Fibroblast of upper back skin (primary cell): ENCODE measurements at places on chromosomes 11 and 22.

DNA sequence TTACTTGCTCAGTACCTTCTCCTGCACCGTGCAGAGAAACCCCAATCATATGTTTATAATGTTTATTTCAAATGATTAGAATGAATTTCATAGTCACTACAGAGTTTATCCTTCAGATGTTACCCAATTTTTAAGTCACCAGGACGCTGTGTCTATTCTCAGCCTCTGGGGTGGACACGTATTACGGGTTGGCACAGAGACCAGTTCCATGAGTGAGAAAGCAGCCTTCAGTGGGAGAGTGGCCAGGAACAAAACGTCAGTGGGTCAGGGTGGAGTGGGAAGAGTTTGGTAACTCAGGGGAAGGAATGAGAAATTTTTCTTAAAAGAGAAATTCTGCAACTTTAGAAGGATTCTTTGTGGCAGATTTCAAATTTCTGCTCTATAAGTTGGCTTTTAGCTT lies 77.1 kb upstream of the MTMR2 start:
- no peak for DNase-seq

- peak; percentile 84 for DNase-seq
These were observed 2.8 kb downstream of the RIC8A start for GRCh38 chr11:210122-210802.

DNA sequence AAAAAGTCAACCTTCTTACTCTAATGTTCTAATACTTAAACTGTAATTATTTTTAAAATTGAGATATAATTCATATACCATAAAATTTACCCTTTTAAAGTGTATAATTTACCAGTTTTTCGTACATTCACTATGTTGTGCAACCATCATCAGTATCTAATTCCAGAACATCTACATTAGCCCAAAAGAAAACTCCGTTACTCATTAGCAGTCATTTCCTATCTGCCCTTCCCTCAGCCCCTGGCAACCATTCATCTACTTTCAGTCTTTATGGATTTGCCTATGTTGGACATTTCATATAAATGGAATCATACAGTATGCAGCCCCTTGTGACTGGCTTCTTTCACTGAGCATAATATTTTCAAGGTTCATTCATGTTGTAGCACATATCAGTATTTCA lies 22.2 kb downstream of the SGSM3 start:
- DNase-seq, result peak; percentile 9

DNA sequence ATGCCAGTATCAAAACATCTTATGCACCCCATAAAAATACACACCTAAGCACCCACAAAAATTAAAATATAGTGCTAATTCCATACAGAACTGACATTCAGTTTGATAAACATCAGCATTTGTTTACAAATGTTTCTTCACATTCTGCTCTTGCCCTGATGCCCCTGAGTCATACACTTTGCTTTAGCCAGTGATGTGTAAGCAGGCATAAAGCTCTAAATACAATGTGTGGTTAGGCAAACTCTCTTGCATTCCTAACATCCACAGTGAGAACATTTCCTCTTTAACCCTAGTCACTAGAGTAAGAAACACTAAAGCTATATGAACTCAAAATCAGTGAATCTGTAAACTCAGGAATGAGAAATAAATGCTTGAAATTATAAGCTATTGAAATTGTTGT lies 1060.7 kb downstream of the FAM181B start:
- DNase-seq, result peak; percentile 43

DNA sequence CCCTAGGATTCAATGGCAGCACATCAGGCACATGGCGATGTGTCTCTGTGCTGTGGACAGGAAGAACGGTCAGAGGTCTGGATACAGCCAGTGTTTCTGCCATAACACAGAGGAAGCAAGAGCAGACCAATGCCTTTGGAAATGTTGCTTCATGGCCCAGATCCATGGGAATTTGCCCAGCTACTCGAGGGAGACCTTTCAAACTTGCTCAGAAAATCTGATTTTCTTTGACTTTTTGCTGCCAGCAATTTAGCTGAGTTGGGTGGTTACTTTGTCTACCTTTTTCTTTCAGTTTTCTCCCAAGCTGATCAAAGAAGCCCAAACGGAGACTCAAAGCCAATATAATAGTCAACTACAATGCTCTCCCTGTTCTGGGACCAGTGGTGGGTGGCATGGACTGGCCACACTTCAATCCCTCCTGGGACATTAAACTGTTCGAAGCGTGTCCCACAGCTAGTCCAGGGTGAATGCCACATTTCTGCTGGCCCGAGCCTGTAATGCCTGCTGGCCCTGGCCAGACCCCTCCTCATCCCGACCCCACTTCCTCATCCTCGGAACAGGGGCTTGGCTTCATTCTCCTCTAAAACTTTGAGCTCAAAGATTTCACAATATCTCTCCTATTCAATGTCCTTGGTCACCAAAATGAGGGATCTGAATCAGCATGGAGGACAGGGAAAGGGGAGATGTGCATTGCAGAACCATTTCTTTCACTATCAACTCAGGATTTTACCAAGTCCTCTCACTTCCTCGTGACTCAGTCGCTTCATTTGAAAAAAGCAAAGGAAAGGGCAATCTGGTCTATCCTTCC lies 93.3 kb downstream of the ABTB2 start:
- no peak for DNase-seq

DNA sequence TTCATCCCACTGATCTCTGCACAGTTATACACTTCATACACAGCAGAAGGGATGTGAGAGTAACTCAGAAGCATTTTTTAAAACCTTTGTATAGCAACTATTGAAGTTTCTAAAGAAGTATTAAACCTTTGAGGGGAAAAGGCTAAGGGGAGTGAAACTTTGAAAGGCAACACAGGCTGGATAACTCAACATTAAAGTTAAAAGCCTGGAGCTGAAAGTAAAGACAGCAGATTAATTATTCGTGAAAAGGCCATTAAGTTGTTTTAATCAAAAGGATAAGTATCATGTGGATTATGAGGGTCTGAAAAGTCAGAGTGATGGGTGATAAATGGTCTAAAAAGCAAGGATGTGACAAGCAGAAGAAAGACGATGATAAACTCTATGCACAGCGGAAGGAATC lies 17.5 kb downstream of the WT1 start:
- no peak for DNase-seq

GRCh38 chr22:45882881-45883810 lies 93.8 kb downstream of the WNT7B start:
- no peak for DNase-seq

GRCh38 chr11:118156531-118157185 lies 4.0 kb upstream of the SCN4B start:
- DNase-seq, result no peak

DNA sequence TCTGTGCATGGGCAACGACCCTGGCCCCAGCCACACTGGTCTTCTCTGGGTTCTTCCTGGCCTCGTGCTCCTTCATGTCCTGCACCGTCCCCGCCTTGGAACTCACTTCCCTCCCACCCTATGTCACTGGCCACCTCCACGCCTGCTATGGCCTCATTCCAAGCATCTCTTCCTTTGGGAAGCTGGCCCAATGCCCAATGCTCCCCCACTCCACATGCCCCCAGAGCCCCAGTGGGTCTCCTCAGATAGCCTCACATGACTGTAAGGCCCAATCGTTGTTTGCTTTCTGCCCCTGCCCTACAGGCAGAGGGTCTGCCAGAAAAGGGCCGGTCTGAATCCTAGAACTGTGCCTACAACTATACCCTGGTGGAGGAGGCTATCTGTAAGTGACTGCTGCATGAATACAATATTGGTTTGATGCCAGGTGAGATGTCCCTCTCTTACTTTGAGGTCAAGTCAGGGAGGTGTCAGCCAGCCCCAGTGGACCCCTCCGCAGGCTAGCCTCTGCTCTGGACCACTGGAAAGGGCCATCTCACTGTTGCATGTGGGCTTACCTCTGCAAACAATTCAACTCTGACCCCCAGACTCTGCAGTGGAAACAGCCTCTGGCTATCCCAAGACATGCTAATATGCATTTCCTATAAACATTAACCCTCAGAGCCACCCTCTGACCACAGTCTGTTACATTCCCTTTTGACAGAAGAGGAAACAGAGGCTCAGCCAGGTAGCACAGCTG lies 2.1 kb upstream of the GNAZ start:
- no peak for DNase-seq

DNA sequence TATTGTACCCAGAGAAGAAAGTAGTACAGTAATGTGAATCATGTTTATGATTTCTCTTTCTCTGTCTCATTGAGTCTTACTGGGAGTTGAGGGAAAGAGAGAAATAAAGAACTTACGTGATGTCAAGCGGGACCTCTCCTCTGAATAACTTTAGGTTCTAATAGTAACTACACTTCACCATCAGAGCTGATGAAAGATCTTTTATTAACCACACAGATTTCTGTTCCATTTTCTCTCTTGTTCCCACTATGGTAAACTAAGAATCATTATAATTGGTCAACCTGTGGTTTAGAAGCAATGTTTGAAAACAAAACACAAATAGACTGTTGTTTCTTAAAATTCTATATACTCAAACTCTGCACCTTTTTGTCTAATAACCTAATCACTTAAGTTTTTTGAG lies 142.3 kb downstream of the ELP4 start:
- DNase-seq, result no peak

GRCh38 chr11:118090545-118091162 lies 3.9 kb upstream of the SMIM35 start:
- no peak for DNase-seq

GRCh38 chr11:35352077-35352888 lies 67.1 kb downstream of the SLC1A2 start:
- DNase-seq, result peak; percentile 84

GRCh38 chr11:18731949-18732821 lies 6.2 kb upstream of the IGSF22 start:
- DNase-seq, result peak; percentile 47

- DNase-seq, result peak; percentile 60
These were observed 28.3 kb downstream of the SERHL2 start for GRCh38 chr22:42581762-42582716.

DNA sequence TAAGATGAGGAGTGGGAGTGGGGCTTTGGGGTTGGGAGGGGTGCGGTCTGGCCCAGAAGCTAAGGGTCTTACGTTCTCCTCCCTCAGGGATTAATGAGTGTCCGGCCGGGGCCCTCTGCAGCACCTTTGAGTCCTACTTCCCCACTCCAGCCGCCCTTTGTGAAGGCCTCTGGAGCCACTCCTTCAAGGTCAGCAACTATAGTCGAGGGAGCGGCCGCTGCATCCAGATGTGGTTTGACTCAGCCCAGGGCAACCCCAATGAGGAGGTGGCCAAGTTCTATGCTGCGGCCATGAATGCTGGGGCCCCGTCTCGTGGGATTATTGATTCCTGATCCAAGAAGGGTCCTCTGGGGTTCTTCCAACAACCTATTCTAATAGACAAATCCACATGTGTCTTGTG lies 4.0 kb downstream of the FOLR3 start:
- DNase-seq, result no peak

DNA sequence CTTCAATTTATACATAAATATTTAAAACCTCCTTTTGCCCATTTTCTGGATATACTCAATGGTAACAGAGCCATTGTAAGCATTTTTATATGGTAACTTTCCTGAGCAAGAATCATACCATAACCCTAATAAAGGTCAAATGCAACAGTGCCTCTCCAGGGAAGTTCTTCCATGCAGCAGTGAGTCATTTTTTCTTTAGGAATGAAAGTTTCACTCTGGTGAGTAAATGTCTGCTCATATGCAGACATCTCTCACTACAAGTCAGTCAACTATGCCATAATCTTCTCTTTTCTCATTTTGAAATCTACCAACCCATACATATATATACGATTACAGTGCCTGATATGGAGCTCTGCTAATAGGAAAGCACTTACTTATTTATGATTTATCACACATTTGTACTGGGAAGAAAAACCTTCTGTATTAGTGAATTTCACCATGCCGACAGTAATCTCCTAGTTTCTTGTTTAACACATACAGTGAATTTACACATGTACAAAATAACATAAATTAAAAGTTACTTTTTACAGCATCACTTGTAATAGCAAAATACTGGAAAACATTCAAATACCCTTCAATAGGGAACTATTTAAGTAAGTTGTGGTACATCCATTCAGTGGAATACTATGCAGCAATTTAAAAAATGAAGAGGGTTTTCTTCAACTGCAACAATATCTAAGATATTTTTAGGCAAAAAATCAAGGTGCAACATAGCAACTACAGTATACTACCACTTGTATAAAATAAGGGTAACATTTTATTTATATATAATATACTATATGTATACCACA lies 16.0 kb downstream of the STK33 start:
- DNase-seq, result peak; percentile 24

- DNase-seq, result no peak
These were observed 3.2 kb downstream of the KCTD17 start for GRCh38 chr22:37054600-37055365.

- no peak for DNase-seq
These were observed 52.5 kb downstream of the FAR1 start for GRCh38 chr11:13720940-13721339.

GRCh38 chr11:2507212-2507901 lies 62.5 kb downstream of the KCNQ1 start:
- DNase-seq, result no peak

DNA sequence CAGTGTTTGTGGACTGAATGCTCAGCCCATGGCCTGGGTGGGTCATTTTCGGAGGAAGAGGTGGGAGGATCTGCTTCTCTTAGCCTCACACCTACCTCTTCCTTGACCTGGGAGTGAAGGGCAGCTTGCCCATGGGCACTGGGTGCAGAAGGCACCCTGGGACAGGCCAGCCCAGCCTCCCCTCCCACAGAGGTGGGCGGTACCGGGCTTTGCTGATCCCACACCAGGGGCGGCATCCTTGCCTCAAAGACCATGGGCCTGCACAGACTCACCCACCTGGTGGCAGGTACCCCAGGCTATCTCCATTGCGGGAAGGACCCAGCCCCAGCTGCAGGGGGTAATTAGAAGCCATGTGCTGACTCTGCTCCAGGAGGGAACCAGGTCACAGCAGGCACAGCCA lies 1.5 kb upstream of the PNPLA5 start:
- DNase-seq, result no peak

- peak; percentile 36 for DNase-seq
These were observed 718.8 kb downstream of the CNTN5 start for GRCh38 chr11:99739464-99740089.

DNA sequence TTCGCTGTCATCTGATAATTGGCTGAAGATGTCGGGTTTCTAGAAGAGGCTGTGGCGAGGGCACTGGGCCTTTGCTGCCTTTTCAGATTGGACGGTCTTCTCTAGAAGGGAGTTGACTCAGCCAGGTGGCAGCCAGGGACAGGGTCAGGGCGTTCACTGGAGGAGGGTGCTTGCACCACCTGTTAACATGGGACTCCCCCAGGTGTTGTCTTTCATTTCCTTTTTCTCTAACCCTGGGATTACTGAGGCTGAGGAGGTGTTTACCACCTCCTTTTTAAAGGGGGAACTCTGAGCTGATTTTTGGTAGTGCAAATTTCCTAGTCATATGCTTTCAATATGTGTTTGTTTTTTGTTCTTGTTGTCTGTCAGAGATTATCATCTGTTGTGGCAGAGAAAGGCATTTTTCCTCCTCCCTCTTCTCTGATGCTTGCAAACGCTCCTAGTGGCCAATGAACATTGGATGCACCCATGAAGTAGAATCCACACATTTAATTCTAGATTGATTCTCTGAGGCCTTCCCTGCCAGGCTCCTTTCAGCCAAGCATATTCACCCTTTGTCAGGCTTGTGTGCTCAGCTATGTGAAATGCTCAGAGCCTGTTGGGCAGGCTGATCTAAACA lies 54.1 kb downstream of the LDLRAD3 start:
- no peak for DNase-seq

GRCh38 chr11:126459691-126460281 lies 104.3 kb downstream of the ST3GAL4 start:
- DNase-seq, result peak; percentile 79

GRCh38 chr11:87803748-87804147 lies 371.5 kb downstream of the RAB38 start:
- no peak for DNase-seq

GRCh38 chr11:111123463-111124398 lies 121.8 kb upstream of the POU2AF2 start:
- no peak for DNase-seq

GRCh38 chr11:131428853-131429252 lies 58.4 kb downstream of the NTM start:
- DNase-seq, result no peak
